ENCODE measurements at places on chromosomes 4 and X.

DNA sequence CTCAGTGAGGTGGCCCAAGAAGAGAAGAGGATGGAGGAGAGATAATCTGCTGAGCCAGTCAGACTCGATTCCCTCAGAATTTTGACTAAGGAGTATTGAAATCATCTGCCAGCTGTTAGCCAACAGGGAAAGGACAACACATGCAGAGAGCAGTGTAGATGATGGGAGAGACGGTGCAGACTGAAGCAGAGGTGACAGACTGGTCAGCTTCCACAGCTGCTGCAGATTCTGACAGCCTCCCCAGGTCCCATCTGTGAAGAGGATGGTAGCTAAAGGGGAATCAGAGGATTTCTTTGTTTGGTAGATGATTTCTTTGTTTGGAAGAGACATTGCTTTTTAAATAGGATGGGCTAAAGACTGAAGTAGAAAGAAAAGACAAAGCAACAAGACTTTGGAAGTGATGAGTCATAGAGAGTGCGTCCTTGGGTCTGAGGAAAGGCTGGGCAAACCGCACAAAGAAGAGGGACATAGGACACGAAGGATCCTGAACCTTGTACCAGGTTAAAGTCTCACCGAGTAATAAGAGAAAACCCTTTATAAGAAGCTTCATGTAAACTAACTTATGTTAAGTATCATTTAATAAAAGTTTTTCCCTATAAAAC, 27.6 kb downstream of the INTU start:
- DNase-seq = no peak

DNA sequence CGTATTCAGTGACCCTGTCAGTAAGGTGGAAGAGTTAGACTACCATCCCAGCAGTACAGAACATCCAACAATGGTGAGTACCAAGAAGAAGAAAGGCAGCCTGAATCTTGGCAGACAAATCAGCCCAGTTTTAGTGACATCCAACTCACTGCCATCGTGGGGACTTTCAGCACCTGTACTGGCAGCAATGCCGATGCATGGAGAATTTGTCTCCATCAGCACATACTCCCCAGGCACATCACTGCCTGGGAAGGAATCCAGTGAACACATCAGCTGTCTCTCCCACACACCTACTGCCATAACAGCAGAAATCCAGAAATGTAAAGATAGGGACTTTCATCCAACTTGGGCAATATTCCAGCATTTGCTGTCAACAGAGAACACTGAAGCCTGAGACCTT, 29.8 kb downstream of the PTCHD1 start:
- DNase-seq = no peak

- DNase-seq = no peak
Measured at GRCh38 chr4:15198070-15198727, 195.9 kb downstream of the CPEB2 start.

DNA sequence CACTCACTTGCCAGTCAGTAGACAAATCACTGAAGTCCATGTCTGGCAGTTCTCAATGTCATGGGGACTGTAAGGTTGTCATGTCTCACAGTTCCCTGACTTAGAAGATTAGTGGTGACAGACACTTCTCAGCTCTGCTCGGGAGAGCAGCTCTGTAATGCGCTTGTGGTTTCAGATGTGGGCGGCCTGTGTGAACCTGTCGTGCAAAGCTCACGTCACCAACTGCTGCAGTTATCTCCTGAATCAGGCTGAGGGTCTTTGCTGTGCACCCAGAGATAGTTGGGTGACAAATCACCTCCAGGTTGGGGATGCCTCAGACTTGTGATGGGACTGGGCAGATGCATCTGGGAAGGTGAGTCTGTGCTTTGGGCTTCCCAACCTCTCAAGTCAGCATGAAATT, at the start of gene IL9R:
IL9R (plus strand) TSS at position 261 of the 400 bp plus-strand sequence; CDS start at position 325, 64 bp downstream.
- no peak for DNase-seq

DNA sequence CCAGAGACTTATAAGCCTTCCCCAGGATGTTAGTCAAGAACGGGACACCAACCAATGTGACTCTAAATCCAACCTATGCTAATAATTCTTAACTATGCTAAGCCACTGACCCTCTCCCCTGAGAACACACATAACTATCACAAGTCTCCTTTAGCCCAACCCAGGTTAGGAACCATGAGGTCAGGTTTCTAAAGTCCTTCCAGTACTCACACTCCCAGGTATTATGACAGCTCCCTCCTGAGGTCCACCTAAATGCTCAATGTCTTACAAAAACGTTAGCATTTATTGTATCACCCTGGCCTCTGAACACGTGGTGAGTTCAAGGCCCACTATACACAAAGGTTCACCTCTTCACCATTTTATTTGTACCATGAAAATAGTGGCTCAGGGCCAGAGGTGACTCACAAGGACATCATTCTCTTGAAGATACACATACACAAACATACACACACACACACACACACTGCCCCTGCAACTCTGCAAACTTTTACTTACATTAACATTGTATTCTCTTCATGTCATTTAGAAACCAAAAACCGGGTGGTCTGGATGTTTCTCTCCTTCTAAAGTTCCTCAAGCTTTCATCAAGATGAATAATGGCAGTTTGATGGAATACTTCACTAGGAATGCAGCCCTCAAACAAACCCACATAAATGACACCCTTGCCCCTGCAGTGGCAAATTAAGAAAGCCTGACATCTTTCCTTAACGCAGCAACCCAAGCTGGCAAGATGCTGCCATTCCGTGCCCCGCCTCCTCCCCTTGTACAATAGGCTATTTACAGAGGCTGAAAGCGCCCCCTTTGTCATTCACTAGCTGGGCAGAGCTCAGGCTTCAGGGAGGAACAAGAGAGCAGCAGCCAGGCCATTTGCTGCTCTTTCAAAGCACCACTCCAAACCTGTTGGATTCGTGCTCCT, 17.7 kb downstream of the ACSL1 start:
- no peak for DNase-seq

DNA sequence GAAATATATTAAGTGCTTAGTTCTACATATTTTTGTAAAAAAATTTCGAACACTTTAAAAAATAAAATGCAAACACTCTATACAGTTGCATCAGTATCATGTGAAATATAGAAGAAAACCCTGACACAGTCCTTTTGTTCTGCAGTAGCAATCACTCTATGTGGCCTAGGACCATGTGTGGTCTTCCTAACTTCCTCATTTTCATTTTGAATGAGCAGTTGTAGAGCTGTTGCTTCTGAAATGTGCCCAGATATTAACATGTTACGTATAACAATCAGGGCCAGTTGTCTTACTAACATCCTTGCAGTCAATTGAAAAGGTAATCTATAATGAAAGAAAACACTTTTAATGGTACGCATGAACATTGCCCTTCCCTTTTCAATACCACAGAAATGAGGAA, 107.9 kb downstream of the ZNF827 start:
- no peak for DNase-seq

GRCh38 chrX:56783996-56784620, 55.1 kb downstream of the NBDY start:
- no peak for DNase-seq

- DNase-seq = no peak
Measured at GRCh38 chr4:139454111-139455045, at the start of gene RAB33B. RAB33B (plus strand) TSS chr4:139454121; CDS start chr4:139454196, 75 bp downstream.

DNA sequence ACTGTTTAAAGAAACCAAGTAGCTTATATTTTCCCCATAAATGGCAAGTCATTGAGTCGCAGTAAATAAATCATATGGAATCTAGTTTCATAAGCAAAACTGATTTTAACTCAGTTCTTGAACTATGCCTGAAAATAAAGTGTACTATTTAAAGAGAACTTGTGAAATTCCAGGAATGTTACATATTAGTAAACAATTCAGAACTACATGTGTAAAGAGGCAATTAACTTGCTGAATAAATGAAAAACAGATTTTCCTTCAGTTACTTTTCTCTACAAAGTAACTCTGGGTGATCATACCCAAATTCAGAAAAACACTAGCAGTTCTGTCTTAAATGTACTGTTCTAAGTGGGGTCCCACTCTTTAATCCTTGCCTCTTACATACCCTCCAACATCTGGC, 236.1 kb upstream of the EDNRA start:
- no peak for DNase-seq

DNA sequence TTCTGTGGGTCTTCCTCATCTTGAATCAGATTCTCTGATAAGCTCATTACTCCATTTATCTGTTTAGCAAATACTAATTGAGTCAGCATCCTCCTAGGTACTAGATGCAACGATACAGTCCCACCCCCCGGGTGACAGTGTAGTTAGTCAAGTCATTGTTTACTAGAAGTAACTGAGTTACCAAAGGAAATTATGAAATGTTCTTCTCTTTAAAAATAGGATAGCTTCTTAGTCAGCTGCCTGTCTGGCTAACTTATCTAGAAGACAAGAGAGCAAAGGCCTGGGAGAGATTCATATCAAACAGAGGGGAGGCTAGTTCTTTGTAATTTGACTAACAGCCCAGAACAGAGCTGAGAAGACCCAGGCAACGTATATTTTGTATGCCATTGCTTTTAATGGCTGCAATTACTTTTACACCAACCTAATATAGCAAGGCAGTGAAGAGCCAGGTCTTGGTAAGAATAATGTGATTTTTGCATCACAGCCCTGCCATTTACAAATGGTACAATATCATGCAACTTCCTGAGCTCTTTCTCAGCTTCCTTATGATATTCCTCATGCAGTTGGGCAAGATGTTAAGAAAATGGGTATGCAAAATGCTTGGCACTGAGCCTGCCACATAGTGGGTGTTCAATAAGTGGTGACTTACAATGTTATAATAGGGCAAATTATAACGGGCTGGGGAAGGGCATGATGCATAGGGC, 149.9 kb downstream of the CHIC2 start:
- peak; percentile 87 for DNase-seq

DNA sequence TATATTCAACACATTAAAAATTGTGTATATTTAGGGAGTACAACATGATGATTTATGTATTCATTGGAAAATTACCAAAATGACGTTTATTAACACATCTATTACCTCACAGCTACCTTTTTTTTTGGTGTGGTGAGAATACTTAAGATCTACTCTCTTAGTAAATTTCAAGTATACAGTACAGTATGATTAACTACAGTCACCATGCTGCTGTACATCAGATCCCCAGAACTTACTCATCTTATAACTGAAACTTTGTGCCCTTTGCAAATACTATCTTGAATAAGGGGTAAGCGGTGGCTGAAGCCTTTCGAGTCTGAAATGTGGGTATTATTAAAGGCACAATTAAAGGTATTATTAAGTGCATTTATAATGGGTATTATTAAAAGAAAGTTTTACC, 976 bp downstream of the PHKA1 start:
- DNase-seq = no peak

GRCh38 chrX:130393451-130394074, 8.1 kb upstream of the GPR119 start:
- peak; percentile 36 for DNase-seq

DNA sequence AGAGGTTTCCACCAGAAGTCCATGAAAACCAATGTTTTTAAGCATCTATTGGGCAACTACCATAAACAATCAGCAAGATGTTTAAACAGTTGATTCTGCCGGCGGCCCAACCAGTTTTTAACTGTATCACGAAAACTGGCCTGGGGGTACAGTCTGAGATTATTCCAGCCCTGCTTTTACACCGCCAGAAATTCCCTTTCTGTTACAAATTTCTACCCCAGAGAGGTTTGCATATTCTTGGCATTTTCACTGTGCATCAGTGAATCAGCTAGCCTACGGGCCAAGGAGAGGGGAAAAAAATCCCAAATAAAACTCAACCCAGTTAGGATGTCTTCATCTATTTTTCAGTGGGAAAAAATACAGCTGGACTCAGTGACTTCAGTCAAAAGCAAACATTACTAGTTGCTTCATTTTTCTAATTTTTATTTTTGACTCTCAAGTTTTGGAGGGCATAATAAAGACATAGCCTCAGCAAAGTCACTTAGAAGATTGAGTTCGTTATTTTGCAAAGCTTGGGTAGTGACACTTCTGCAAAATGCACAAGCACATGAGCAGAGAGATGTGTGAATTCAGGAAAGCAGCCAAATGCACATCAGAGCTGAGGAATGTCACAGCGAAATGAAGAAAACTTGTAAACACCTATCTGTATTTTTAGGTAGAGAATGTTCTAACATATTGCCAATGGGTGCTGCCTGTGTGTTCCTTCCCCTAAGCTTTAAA, 167.8 kb upstream of the GK2 start:
- no peak for DNase-seq

DNA sequence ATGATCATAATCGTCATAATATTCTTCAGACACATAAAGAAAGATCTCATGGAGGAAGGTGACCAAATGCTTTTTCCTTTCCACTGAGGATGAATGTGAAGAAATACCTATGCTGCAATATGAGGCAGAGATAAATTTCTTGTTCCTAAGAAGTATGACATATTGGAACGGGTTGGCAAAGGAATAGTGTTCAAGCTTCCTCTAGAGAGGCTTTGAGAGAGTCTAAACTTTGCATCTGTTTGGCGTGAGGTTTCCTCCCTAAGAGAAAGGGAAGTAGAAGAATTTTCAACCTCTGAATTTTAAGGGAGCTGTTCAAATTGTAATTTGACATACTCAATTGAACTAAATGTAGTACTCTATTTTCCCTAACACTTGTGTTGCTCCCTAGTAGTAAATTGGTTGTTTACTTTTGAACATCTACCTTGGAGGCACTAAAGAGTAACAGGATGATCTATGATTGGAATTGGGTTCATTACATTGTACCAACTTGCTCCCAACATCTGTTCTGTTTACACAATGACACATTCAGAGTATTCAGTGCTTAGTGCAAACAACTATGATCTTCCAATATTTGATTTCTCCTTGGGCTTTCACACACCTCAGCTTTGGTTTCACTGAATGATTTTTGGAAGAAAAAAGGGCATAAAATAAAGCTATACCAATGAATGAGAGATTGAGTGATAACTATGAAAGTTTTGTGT, 122.0 kb downstream of the CORIN start:
- DNase-seq = no peak

DNA sequence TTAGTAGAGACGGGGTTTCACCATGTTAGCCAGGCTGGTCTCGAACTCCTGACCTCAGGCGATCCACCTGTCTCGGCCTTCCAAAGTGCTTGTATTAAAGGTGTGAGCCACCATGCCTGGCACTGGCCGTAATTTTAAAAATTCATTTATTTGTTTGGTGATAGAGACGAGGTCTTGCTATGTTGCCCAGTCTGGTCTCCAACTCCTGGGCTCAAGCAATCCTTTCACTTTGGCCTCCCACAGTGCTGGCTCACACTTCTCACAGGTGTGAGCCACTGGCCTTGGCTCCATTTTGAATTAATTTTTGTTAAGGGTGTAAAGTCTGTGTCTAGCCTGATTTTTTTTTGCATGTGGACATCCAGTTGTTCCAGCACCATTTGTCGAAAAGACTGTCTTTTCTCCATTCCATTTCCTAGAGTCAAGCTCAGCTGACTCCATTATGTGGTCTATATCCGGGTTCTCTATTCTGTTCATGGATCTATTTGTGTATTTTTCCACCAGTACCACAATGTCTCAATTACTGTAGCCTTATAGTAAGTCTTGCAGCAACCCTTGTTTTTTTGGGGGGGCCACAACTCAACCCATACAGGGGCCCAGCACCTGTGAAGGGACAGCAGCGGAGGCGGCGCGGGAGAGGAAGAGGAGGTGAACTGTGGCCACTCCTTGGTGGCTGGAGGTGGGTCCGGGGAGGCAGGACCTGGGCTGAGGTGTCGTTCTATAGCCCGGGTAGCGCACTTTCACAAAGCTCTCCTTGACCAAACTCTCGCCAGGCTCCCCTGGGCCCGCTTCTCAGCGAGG, 1.5 kb upstream of the NSD2 start:
- DNase-seq = no peak

Data from stromal cell of bone marrow (primary cell).